Fibroblast of pulmonary artery (primary cell): ENCODE measurements at places on chromosomes 6 and 20.

GRCh38 chr6:78492351-78493017 lies 374.9 kb upstream of the IRAK1BP1 start:
- no peak for DNase-seq

GRCh38 chr6:135105710-135106109 lies 51.1 kb upstream of the HBS1L start:
- no peak for DNase-seq

DNA sequence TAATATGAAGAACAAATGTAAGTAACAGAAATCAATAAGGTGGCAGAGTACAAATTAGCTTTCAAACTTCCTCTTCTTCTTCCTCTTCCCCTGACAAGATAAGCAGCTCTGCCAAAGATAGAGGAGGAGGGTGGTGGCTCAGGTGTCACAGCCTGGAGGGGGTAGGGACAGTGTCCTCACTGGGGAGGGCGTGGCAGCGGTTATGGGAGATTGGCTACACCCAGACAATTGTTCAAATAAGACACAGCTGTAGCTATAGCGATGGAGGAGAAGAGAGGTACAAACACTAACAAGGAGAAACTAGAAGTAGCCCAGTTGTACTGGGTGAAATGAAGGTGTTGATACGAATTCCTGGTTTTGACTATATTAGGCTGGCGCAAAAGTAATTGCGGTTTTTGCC lies 198.5 kb downstream of the TBXT start:
- no peak for DNase-seq

DNA sequence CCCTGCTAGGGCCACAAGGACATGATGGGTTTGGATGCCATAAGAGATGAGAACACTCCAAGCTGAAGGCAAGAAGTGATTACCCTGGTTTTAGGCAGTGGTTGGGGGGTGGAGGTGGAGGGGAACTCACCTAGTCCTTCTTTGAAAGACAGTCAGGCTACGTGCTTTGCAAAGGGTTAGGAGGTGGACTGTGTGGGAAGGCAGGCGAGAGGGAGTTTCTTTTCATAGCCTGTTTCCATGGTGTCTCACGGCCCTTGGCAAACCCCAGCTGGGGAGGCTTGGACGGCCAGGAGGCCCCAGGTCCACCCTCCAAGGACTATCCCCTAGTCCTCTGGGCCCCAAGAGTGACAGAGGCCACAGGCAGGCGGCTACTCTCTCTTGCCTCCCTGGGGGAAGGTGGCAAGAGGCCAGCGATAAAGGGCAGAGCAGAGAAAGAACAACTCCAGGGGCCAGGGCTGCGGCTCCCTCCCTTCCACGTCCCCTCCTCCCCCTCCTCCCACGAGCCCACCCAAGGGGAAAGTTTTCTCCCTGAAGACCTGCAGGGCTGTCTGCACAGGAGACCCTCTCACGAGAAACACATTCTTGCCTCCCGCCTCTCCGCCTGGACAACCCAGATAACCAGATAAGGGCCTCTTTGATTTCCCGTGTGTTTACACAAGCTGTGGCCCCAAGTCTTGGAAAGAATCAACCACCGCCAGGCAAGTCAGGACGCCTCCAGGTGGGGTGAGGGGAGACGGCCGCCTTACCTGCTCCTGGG lies 74.4 kb downstream of the NOL4L start:
- no peak for DNase-seq

GRCh38 chr20:7770578-7770977 lies 169.7 kb downstream of the HAO1 start:
- peak; percentile 18 for DNase-seq

DNA sequence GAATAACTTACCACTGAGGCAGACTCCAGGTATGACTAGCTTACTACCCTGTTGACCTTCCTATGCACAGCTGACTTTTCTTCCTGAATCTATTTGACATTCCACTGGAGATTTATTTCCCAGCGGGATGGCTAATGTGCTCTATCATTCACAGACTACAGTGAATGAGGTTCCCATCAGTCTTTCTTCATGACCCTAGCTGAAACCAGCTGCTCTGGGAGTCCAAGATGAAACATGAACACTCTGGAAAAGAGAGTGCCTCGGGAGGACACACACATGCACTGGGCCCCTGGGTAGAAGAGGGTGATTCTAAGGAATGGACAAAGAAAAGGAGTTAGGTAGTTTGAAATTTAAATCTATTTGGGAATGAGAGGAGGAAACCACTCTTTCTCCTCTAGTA lies 82.6 kb upstream of the DST start:
- no peak for DNase-seq

DNA sequence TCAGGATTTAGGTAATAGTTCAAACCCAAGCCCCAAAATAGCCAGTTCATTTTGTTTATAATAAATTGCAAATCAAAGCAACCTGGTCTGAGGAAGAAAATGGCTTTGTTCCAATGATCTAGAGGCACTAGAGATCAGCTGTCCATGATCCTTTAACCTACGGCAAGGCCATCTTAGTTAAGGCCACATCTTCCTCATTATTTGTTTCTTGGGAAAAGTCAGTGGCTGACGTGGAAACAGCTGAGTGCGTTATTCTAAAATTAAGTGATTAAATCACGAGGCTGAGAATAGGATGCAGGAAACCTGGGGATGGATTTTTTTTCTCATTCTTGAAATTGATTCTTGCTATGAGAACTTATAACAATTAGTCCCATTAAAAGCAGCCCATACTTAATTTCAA lies 10.1 kb upstream of the TENT5A start:
- no peak for DNase-seq

DNA sequence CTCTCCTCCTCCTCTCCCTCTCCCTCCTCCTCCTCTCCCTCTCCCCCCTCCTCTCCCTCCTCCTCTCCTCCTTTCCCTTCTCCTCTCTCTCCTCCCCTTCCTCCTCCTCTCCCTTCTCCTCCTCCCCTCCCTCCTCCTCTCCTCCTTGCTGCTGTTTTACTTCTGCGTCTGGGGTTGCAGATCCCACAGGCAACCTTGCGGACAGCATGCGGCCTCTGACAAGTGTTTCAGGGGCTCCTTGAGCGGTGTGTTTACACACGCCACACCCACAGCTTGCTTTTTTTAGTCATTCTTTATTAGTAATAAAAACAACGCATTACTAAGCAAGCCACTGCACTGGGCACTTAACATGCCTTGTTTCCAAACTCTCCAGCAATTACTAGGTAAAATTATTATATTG lies 81.9 kb downstream of the TFAP2C start:
- DNase-seq, result no peak

GRCh38 chr6:14705841-14706377 lies 540.0 kb upstream of the JARID2 start:
- peak; percentile 67 for DNase-seq

GRCh38 chr6:67467341-67467740 lies 1167.7 kb upstream of the ADGRB3 start:
- DNase-seq, result no peak

- DNase-seq, result no peak
These were observed 6.4 kb downstream of the SNPH start for GRCh38 chr20:1272368-1273100.
